ENCODE measurements at places on chromosomes 13 and 19.

DNA sequence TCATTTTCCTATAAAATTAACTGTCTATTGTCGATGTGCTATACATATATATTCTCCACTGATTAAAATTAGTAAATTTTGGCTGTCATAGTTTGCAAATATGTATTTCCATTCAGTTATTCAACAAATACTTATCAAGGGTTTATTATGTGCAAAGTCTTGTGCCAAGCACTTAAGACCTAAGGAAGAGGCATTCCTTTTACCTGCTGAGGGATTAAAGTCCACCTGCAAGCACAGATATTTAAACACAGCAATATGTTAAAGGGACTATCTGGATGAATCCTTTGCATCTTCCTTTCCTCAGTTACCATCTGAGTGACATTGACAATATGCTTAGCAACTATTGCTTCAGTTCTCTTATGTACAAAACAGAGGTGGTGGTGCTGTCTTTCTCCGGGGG lies 89.3 kb downstream of the LIG4 start:
- no peak for DNase-seq

GRCh38 chr13:113545455-113545930 lies 39.1 kb upstream of the TFDP1 start:
- no peak for DNase-seq

GRCh38 chr13:91072486-91072885 lies 275.0 kb upstream of the MIR17HG start:
- no peak for DNase-seq

DNA sequence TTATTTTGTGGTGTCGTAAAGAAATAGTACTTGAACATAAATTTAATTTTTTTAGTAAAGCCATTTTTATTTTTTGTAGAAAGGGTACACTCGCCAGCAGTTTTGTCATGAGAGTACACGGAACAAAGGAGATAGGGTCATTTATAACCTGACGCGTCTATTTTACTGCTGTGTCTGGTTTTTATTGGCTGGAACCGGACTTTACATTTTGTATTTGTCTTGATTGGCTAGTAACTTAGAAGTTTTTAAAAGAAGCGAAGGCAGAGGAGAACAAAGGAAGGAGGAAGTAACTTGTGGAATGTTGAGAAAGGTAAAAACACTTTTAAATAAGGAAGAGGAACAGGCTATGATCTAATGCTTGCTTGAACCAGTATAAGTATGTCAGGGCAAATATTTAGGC lies 43.5 kb downstream of the TRPM4 start:
- DNase-seq: no peak

GRCh38 chr13:113053376-113053775 lies 52.2 kb upstream of the F7 start:
- DNase-seq: no peak

GRCh38 chr19:7450243-7451223 lies 38.3 kb downstream of the PEX11G start:
- peak; percentile 43 for DNase-seq

DNA sequence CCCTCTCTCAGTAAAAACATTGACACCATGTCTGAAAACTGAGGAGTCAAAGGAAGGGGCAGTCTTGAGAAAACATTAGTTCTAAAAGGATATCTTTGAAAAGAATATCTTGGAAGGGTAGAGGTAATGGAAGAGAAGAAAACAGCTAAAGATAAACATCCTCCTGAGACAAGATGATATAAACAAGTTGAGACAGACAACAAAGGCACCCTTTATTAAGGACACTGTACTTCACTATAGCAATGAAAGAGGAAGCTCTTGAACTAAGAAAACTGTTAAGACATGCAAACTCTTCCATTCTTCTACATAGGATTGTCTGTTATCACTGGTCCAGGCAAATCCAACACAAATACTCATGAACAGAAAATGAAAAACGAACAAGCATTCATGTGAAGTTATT lies 46.3 kb downstream of the MTMR6 start:
- DNase-seq: no peak

- no peak for DNase-seq
Observed at GRCh38 chr13:20441879-20442278, 83.8 kb downstream of the CRYL1 start.

GRCh38 chr13:30774214-30774730 lies 38.9 kb downstream of the ALOX5AP start:
- DNase-seq: no peak

DNA sequence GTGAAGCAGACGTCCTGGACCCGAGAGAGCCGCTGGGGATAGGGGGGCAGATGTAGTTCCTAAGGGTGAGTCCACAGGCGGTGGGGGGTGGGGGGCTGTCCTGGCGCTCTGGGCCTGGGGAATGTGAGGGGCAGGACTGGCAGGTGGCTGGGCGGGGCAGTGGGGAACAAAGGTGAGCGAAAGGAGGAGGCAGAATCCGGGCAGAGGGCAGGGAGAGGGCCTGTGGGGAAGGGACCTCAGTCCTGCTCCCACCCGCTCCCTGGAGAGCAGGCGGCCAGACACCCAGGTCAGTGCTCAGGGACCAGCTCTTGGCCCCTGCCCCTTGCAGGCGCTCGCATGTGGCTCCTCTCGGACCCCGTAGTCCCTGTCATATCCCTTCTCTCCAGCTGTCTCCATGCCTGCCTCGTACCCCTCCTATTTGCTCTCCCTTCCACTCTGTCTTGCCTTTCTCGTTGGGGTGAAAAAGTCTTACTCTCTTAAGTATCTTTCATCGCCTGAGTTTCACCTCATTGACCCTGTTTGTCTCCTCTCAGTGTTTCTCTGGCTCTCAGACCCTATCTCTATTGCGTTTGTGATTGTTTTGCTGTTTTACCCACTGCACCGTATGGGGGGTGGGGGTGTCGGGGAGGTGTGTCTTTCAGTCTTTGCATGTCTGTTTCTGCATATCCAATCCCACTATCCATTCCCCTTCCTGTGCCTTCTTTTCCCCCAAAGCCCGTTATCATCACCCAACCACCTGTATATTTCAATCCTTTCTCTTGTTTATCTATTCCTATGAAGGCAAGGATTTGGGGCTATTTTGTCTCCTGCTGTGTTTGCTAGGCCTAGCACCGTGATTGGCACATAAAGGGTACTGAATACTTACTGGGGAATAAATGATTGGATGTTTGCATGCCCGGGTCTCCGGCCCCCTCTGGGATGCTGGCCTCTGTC lies 5.8 kb downstream of the SPHK2 start:
- no peak for DNase-seq

GRCh38 chr13:91347202-91347995 lies at the start of gene MIR17HG:
TSS of gene MIR17HG (plus strand) at chr13:91347687.
- peak; percentile 71 for DNase-seq

- no peak for DNase-seq
Observed at GRCh38 chr19:45455707-45456499, 11.9 kb upstream of the FOSB start.

- no peak for DNase-seq
Observed at GRCh38 chr19:34237283-34237682, 17.1 kb upstream of the GARRE1 start.

DNA sequence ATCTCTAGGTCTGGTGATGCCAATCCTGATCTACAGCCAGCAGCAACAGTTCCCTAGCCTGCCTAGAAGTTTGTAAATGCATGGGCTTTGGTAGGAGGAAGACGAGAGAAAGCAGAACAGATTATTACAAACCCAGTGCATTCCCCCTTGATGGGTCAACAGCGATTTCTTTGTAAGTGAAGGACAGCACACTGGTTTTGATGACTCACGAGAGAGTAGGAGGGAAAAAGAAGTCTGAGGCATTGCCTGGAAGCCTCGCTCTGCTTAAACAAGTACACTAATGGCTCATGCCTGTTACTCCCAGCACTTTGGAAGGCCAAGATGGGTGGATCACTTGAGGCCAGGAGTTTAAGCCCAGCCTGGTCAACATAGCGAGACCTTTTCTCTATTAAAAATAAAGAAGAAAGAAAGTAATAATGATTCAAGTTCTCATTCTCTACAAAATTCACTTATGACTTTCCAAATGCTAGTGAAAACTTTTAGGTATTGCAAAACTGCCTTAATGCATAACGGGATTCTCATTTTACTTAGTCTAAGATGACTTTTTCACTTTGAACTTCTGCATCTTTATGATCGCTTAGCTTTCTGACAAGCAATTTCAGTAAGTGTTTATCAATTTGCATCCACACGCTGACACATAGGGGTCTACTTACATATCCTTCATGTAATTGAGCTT lies 47.7 kb upstream of the USPL1 start:
- DNase-seq: no peak

DNA sequence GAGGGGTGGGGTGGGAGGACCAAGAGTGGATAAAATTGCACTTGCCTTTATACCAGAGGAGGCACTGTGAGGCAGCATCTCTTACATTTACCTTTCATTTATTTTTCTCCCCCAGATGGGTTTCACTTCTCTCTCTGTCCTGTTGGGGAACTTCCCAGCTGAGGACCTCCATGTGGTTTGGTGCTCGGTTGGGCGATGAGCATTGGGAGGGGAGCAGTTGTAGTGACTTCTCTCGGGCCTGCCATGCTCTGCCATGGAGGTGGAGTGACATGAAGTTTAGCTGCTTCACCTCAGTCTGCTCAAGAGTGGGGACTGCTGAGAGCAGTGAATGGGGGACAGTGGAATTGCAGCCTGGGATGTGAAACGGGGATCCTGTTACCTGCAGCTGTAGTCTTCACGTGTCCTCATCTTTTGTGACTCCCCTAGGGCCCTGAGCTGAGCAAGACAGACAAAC lies 23.1 kb upstream of the CXCL17 start:
- peak; percentile 74 for DNase-seq

- DNase-seq: no peak
Observed at GRCh38 chr19:13356686-13357280, 149.5 kb downstream of the CACNA1A start.

DNA sequence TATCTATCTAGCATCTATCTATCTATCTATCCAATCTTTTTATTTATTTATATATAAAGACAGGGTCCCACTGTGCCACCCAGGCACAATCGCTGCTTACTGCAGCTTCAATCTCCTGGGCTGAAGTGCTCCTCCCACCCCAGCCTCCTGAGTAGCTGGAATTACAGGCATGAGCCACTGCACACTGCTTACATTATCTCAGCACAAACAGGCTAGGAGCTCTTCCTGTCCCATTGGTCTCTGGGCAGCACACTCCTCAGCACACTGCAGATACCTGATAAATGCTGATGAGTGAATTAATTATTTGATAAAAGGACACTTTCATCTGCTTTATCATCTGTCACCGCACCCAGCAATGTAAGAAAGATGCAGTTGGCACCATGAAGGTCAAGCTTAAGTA lies 16.1 kb downstream of the ZNF562 start:
- DNase-seq: no peak

- DNase-seq: no peak
Observed at GRCh38 chr13:113420833-113421600, 32.3 kb downstream of the ADPRHL1 start.

- DNase-seq: no peak
Observed at GRCh38 chr19:33524024-33524664, 2.6 kb upstream of the PEPD start.

- DNase-seq: no peak
Observed at GRCh38 chr13:51063909-51064308, 47.2 kb downstream of the C13orf42 start.

GRCh38 chr19:14050512-14050911 lies 11.4 kb downstream of the PALM3 start:
- no peak for DNase-seq

DNA sequence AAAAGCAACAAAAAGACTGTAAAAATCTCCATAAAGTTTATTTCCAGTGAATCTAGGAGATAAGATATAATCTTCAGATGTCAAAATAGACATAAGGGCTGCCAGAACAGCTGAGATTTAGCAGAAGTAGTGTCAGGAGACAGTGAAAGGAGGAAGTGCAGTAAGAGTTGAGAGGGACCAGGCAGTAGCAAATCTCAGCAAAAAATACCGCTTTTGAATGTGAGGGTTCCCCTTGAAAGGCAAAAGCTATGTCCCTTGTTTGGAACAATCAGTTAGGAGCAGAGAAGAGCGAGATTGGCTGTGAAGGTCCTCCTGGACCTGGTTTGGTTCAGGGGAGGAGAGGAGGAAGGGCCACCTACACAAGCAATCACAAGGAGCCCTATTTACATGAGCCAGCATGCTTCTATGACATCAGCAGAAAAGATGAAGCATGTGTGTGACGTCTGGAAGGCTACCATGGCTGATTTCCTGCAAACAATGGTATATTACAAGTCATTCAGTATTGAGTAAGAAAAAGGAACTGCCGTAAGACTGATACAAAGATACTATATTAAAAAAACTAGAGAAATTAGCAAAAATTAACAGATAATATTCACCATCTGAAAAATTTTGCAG lies 98.9 kb upstream of the SIAH3 start:
- no peak for DNase-seq

GRCh38 chr19:38033658-38034491 lies 126.9 kb downstream of the SIPA1L3 start:
- peak; percentile 92 for DNase-seq

GRCh38 chr19:43380771-43381386 lies 27.4 kb downstream of the CD177 start:
- no peak for DNase-seq

DNA sequence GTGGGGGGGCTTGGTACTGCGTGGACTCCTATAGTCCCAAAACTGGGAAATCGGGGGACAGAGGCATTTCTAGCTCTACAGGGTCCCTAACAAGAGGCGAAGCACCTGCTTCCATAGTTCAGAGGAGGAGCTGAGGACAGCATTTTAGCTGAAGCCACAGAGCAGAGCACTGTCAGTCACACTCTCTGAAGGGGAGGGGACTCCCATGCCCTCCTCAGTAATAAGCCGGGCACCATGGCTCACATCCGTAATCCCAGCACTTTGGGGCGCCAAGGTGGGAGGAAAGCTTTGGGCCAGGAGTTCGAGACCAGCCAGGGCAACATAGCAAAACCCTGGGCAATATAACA lies 3.8 kb downstream of the NPAS1 start:
- no peak for DNase-seq

GRCh38 chr13:98975822-98976261 lies 2.0 kb downstream of the DOCK9 start:
- DNase-seq: no peak

- DNase-seq: no peak
Observed at GRCh38 chr13:106103779-106104178, 431.7 kb downstream of the EFNB2 start.

- no peak for DNase-seq
Observed at GRCh38 chr19:45162608-45163143, 1.9 kb upstream of the NKPD1 start.

GRCh38 chr13:58963321-58963720 lies 1200.4 kb downstream of the DIAPH3 start:
- no peak for DNase-seq

DNA sequence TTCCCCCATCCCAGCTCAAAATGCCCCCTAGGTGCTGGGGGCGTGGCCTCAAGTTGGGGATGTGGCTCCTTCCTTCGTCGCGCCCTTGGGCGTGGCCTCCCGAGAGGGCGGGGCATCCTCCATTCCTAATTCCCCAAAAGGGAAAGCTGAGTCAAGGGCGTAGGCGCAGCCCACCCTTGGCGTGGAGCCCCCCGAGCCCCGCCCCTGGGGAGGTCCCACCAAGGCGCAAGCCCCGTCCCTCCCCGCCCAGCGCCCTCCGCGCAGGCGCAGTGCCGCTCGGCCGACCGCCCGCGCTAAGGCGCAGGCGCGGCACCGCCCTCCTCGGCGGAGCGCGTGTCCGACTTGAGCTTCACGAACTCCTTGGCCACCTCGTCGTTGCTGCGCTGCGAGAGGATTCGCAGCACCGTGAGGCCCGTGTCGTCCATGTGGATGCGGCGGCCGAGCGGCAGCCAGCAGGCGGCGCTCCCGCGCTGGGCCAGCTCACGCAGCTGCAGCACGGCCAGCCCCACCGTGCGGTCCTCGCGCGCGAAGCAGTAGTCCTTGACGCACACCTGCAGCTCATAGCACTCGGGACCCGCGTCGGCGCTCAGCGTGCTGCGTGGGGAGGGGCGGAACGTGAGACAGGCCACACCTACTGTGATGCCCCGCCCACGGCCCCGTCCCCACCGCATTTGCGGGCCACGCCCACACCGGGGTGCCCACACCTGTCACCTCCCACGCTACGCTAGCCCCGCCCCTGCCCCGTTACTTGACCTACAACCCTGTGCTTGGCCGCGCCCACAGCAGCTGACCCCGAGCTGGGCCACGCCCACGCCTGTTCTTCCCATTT lies 50.5 kb downstream of the COLGALT1 start:
- DNase-seq: peak; percentile 76
